A549 treated with DMSO at 1 μM for 4 hours (cell line): ENCODE measurements at places on chromosomes 11 and 22. TPM values are rescaled to one million over a fixed set of nuclear protein-coding genes. Genes with fewer than 3 reads are reported as not detected.

Gene CBLIF
- not detected in 5 replicates for total RNA-seq

Gene TRIM66
- total RNA-seq = 1.6 to 2.8 TPM (median 2.3 TPM) in 5 replicates

Gene SAA4
- total RNA-seq = not detected in 5 replicates

Gene NXPE4
- not detected in 5 replicates for total RNA-seq

Gene MS4A15
- not detected in 5 replicates for total RNA-seq

Gene RBMXL2
- not detected in 5 replicates for total RNA-seq

Gene SMTNL1
- total RNA-seq = not detected in 5 replicates

Gene GLYATL2
- not detected in 5 replicates for total RNA-seq

Gene CECR2
- 0.06 to 0.21 TPM (median 0.09 TPM) in 5 replicates for total RNA-seq

Gene PRDM11
- total RNA-seq = 6.0 to 9.4 TPM (median 8.1 TPM) in 5 replicates

Gene ASCC2
- total RNA-seq = 23.4 to 32.8 TPM (median 29.2 TPM) in 5 replicates

Gene CCDC83
- not detected in 5 replicates for total RNA-seq

Gene SSTR3
- total RNA-seq = not detected in 5 replicates

Gene CCDC81
- total RNA-seq = 0.31 to 0.71 TPM (median 0.35 TPM) in 4 of 5 replicates, not detected in the other

Gene APOBEC3B
- 28.1 to 32.2 TPM (median 30.9 TPM) in 5 replicates for total RNA-seq

Gene CHRNA10
- 0.53 to 2.4 TPM (median 0.94 TPM) in 5 replicates for total RNA-seq

Gene DSCAML1
- 0.19 to 0.63 TPM (median 0.43 TPM) in 5 replicates for total RNA-seq

Gene TRIM48
- total RNA-seq = not detected in 5 replicates

Gene CFL1
- 2,114 to 2,300 TPM (median 2,193 TPM) in 5 replicates for total RNA-seq

Gene SLC43A3
- 0.44 to 0.86 TPM (median 0.61 TPM) in 5 replicates for total RNA-seq

Gene TPP1
- total RNA-seq = 45.1 to 54.1 TPM (median 49.2 TPM) in 5 replicates

Gene TEX12
- total RNA-seq = not detected in 5 replicates

Gene PACSIN3
- 27.0 to 34.5 TPM (median 30.0 TPM) in 5 replicates for total RNA-seq
